ENCODE measurements at places on chromosomes 4 and X. TPM values are rescaled to one million over a fixed set of nuclear protein-coding genes. Genes with fewer than 3 reads are reported as not detected.

- no peak for DNase-seq
Measured at GRCh38 chrX:43505769-43506168, 150.3 kb upstream of the MAOA start.

- DNase-seq = no peak
Measured at GRCh38 chr4:92175250-92175649, 128.5 kb upstream of the GRID2 start.

ENPP6 gene
- total RNA-seq = not detected

GASK1B gene
- total RNA-seq = not detected

SH3TC1 gene
- total RNA-seq = 6.9 TPM

DNA sequence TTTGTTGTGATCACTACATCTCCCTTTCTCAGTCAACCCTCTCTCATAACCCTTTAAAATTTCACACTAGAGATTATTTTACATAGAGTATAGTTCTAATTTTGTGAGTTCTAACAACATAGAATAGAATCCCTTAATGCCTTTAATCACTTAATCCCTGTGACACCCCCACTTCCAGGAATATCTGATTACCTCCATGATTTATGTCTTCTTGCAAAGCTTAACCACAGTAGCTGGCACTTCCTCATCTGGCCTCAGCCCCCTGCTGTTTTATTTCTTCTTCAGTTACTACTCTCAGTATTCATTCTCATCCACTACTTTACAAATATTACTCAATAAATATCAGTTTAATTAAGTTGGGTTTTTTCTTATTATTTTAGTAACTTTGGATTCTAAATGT is 340.9 kb downstream of the CENPC start:
- no peak for DNase-seq

DNA sequence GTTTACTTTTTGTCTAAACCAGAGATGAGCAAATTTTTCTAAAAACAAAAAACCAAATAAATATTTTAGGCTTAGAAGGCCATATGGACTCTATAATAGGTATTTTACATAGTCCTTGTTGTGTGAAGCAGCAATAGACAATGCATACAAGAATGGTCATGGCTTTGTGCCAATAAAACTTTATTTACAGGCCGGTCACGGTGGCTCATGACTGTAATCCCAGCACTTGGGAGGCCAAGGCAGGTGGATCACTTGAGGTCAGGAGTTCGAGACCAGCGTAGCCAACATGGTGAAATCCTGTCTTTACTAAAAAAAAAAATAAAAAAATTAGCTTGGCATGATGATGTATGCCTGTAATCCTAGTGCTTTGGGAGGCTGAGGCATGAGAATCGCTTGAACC is 227.6 kb downstream of the CBR4 start:
- no peak for DNase-seq

CHM gene
- total RNA-seq = 37.0 TPM

DNA sequence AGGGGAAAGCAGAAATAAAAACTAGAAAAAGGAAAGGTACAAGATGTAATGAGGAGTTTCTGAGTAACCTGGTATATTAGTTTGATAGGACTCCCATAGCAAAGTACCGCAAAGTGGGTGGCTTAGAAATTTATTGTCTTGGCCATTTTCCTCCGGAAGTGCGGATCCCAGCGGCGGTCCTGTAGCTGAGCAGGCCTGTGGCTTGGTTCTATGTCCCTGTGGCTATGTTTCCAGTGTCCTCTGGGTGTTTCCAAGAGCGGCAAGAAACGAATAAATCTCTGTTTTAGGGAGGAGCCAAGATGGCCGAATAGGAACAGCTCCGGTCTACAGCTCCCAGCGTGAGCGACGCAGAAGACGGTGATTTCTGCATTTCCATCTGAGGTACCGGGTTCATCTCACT is 44.0 kb upstream of the LDB2 start:
- DNase-seq = no peak

MAGEA11 gene
- total RNA-seq = not detected

GRCh38 chr4:165765053-165765452 is 108.0 kb upstream of the TLL1 start:
- no peak for DNase-seq

DNA sequence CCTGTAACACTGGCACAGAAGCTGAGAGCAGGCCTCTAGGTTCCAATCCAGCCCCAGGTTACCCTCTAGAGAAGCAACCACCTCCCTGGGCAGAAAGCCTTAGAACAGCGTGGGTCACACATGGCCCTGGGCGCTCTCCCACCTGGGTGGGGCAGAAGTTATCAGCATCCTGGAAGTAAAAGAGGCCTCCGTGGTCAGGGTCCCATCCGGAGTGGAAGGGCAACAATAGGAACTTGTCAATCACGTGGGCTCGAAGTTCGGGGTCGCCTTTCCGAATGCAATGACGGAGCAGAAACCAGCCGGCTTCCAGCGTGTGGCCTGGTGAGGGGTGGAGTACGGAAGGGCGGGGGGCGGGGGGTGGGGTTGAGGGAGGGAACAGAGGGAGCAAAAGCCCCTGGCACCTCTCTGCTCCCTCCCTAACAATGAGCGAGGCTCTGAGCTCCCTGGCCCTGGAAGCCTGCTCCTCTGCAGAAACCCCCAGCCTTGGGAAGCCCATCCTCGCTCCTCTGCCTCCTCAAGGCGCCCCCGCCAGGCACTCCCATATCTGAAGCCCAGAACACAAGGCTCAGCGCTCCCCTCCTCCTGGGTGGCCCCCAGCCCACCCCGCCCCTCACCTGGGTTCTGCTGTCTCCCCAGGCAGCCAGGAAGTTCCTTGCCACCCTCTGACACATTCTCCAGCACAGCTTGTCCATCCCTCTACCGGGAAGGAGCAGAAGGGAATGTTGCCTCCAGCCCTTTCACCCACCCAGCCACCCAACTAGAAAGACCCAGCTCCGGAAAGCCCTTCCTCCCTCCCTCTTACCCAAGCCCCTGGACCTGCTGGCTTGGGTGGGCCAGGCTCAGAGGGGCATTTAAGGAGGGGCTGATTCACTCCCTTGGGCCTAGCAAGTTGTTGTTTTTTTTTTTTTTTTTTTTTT is 2.8 kb downstream of the RENBP start:
- no peak for DNase-seq

DNA sequence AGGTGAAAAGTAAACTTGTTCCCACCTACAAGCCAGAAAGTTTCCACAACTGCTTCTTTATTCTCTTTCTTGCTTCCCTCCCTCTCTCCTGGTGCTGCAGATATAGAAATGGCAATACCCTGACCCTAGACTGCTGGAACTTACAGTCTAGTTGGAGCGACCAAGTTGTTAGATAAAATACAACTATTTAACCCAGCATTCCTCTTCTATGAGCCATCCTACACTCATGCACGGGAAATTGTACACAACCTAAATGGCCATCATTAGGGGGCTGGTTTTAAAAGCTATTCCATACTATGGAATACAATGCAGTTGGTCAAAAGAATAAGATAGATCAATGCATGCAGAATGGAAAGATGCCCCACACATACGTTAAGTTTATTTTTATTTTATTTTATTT is 41.1 kb downstream of the PJA1 start:
- DNase-seq = no peak

UGT2B10 gene
- total RNA-seq = not detected

DNA sequence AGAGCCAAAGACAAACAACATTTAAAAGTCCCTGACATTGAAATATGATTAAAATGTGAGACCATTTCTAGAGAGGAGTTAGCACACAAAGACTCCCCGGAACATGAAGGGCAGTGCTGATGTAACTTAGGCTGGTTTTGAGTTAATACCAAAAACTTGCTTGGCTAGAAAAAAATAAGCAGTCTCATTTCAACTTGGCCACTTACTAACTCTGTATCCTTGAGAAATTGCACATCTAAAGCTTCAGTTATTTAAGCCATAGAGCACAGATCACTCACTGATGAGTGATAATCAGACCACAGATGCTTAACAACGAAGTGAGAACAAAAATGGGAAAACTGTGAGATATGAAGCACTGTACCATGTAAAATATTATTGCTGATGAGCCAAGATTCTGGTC is 65.9 kb upstream of the MAOA start:
- no peak for DNase-seq

GRCh38 chr4:95066050-95066449 is 308.3 kb downstream of the BMPR1B start:
- no peak for DNase-seq

DNA sequence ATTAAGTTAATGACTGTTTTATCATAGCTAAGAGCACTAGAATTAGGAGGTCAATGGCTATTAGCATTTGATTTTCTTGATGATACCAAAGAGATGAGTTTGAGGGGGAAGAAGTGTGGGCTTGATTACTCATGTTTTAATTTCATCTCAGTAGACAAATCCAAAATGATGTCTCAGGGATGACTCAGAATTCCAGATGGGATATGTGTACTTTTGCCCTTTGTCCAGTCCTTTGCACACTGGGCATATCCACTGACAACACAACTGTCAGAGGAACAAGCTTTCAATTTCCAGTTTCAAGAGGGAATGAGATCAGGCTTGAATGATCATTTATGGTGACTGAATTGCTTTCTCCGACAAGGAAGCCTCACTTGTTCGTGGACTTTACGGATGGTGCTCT is 325.3 kb upstream of the FTHL17 start:
- no peak for DNase-seq

DNA sequence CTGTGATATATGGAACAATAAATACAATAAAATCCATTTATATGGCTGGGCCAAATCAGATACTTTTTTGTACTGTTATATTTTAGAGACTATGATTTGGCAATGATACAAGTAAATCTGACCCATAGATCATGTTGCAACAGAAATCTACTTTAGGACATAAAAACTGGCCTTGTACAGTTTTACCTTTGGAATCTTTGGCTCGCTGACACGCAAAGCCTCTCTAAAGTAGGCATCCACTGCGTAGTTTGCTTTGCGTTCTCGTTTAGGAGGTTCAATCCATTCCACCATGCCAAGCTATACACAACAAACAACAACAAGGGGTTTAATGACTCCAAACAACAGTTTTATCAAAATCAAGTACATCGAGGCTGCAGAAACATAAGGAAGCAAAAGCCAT is 42.4 kb downstream of the SMARCA1 start:
- no peak for DNase-seq

TMSB15A gene
- not detected for total RNA-seq

DNA sequence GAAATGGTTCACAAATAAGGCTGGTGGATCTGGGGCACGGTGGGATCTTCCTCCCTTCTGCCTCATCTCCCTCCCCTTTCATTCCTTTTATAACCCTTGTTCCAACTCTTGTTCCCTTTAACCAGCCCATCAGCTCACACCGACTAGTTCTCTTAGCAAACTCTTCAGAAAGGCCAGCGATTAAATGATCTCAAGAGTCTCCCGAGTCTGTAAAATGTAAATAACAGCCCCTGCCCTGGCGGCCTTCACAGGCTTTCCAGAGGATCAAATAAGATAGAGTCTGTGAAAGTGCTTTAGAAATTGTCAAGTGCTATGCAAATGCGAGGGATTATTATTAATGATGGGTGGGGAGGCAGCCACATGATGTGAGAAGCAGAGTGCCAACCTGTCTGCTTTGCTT is 27.1 kb downstream of the TSC22D3 start:
- DNase-seq = no peak

KIAA1210 gene
- total RNA-seq = 0.87 TPM

- no peak for DNase-seq
Measured at GRCh38 chrX:156004740-156005139, 7.2 kb downstream of the IL9R start.

DNA sequence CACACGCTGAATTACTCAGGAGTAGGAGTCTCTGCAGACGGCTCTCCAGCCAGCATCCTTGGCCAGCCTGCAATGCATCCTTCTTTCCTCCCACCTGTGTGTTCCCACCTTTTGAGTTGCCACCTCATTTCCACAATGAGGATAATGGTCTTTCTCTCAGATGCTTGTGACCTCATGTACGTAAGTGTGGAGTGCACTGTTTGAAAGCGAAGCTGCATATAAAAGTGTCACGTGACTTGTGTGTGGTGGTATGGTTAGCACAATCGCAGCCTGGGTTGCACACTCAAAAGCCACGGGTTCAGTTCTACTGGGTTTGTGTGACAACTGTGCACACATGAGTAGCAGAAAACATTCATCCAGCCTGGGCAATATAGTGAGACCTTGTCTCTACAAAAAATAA is 12.0 kb upstream of the MFAP3L start:
- no peak for DNase-seq

- DNase-seq = no peak
Measured at GRCh38 chrX:38804682-38805431, 3.6 kb downstream of the MID1IP1 start.

GRCh38 chrX:1336948-1337779 is 579 bp downstream of the IL3RA start:
- no peak for DNase-seq

NSG1 gene
- 0.75 TPM for total RNA-seq
